ENCODE measurements at places on chromosomes 11 and 22.

GRCh38 chr11:33706966-33707365, 6.3 kb upstream of the C11orf91 start:
- no peak for DNase-seq

GRCh38 chr11:77127920-77128691, at the start of gene MYO7A:
Gene MYO7A (plus strand): TSS chr11:77128246. CDS start chr11:77130635, 2,389 bp downstream.
- peak; percentile 87 for DNase-seq

DNA sequence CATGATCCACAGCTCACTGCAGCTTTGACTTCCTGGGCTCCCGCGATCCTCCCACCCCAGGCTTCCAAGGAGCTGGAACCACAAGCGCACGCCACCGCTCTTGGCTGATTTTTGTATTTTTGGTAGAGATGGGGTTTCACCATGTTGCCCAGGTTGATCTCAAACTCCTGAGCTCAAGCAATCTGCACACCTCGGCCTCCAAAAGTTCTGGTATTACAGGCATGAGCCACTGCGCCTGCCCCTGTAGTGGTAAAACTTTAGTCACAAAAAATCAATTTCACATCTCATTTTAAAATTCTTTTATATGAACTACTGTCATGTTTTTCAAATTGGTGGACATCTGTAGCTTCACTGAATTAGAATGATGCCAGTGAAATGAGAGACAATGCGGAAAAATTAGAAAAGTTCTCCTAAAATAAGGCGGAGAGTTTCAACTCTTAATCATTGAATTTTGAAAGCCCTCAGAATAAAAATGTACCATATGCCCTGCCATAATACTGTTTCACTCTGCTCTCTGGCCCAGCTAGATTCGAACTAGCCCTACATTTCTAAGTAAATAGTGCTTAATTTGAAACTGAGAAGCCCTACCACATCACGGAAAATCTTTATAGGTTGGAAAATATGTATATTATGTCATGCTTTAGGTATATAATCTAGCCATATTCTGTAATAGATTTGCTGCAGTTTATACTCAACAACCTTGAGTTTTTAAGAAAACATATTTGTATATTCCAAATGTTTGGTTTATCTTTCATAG, 78.7 kb downstream of the HORMAD2 start:
- DNase-seq, result peak; percentile 19

- no peak for DNase-seq
Measured at GRCh38 chr22:37906364-37907008, 389 bp downstream of the MICALL1 start.

DNA sequence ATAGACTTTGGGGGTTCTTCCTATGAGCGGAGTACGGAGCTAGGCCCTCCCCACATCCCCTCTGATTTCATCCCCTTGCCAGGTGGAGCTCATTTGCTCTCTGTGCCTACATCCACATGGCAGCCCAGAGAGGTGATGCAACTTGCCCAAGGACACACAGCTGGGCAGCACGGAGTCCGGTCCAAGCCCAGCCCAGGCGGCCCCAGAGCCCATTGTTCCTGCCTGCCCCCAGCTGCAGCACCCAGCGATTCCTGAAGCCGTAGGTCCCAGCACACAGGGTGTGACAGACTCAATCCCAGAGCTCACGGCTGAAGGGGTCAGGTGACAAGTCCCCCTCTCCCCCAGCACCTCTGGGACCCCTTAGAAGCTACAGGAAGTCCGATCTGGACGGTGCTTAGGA, 22.2 kb upstream of the RFPL3 start:
- DNase-seq, result no peak

DNA sequence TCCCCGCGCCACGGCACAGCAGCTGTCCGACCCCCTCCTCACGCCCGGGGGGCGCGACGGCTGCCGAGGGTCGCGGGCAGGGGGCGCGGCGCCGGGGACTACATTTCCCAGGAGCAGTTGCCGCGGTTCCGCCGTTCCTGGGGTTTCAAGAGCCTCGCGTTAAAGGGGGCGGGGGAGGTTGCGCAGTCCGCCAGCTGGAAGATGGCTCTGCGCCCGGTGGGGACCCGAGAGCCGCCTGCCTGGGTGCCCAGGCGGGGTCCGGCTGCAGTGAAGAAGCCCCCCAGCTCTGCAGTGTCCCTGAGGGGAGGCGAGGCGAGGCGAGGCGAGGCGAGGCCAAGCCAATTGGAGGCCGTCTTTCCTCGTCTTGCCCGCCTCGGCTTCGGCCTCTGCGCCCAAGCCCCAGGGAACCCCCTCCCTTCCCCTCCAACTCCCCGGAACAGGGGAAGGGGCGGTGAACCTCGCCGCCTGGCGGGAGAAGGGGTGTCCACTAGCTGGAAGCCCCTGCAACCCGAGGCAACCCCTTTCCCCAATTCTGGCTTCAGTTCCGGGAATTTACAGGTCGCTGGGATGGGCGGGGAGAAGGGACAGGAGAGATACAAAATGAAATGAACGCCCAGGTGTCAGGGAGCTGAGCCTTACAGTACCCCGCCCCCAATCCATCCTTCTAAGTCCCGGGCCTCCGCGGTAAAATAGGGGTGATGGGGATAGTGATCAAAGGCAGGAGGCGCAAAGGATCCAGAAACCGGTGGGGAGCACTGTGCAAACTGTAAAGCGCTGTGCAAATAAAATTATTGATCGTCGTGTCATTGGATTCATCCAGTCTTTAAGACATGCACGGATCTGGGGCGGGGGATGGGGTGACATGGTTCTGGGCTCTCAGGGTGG, 5.2 kb upstream of the GCAT start:
- peak; percentile 62 for DNase-seq

GRCh38 chr22:39612811-39613548, 42.4 kb downstream of the CACNA1I start:
- peak; percentile 12 for DNase-seq

DNA sequence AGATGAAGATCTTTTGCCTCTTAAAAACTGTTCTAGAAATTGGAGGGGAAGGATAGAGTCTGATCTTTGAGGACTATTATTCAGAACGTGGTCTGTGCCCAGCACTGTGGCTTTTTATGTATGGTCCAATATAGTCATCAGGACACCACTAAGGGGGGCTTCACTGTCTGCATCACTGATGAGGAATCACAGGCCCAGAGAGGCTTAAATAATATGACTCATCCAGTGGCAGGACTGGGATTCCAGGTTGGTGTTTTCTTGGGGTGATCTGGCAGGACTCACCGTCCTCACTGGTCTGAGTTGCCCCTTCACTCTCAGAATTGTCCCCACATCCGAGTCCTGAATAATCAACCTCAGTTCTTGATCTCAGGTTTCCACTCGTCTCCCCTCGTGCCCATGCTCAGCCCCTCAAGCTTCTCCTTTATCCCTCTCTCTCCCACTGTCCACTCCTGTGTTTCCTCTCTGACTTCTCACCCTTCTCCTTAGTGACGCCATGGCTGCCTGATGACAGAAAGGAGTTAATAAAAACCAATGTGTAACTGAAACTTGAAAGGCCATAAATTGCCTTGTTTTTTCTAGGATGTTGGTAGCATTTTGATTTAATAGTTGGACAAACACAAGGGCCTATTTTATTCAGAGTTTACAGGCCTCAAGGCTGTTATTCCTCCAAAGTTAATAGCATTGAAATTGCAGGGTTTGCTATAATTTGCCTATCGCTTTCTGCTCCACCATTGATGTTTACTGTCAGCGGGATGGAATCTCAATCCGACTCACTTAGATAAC, 95.7 kb upstream of the NNMT start:
- DNase-seq, result no peak

DNA sequence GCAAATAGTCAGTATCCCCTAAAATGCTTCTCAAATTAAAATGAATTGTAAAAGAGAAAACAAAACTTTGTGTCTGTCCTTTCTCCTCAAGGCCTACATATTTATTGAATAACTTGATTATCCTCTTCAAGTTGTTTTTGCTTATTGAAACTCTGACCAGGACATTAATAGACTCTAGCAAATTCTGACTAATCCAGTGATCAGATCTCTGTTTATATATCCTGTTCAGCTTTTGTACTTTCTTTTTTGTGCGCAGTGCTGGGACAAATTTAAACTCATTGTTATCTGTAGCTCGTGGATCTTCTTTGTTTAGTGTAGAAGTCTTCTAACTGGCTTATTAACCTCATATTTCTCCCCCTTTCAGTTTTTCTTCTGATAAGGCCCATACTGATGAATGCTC, 139.9 kb upstream of the SORL1-AS1 start:
- no peak for DNase-seq

GRCh38 chr11:92929653-92930052, 39.8 kb upstream of the MTNR1B start:
- no peak for DNase-seq

DNA sequence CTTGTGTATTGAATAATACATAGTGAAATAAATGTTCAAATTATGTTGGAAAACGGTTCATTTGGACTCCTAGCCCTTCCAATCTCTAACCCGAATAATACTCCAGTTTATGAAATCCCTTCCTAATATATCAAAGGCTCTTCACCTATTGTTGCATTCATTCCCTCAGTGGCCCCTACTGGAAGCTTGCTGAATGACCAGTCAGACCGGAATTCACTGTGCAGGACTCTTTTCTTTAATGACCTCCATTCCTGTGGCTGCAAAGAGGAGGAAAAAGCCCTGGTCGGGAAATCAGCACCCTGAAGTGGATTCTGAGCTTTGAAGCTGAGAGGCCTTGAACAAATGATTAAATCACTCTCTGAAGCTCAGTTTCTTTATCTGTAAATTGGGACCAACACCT, 19.1 kb upstream of the RCN1 start:
- DNase-seq, result peak; percentile 73

- DNase-seq, result no peak
Measured at GRCh38 chr22:31269892-31270579, 22.3 kb downstream of the PIK3IP1 start.

DNA sequence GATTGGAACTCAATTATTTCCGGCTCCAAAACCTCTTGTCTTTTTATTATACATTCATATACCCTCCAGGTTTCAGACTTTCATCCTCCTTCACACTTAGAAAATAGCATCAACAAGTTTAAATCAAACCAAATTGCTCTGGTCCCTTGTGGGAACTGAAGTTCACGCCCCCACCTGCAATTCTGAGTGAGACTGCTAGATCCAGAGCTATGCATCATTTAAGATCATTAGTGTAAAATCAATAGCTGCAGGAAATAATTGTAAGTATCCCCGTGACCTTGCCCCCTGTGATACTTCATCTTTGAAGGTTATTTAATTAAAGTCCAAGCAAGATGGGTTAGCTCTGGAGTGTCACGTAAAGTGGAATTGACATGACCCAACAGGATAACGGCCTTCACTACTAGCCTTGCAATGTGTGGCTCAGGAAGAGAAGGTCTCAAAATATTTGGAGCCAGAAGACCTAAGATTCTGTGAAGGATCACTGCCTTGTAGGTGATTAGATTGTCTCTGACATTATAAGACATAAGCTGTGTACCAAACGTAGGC, 742.2 kb upstream of the LRRC4C start:
- no peak for DNase-seq

DNA sequence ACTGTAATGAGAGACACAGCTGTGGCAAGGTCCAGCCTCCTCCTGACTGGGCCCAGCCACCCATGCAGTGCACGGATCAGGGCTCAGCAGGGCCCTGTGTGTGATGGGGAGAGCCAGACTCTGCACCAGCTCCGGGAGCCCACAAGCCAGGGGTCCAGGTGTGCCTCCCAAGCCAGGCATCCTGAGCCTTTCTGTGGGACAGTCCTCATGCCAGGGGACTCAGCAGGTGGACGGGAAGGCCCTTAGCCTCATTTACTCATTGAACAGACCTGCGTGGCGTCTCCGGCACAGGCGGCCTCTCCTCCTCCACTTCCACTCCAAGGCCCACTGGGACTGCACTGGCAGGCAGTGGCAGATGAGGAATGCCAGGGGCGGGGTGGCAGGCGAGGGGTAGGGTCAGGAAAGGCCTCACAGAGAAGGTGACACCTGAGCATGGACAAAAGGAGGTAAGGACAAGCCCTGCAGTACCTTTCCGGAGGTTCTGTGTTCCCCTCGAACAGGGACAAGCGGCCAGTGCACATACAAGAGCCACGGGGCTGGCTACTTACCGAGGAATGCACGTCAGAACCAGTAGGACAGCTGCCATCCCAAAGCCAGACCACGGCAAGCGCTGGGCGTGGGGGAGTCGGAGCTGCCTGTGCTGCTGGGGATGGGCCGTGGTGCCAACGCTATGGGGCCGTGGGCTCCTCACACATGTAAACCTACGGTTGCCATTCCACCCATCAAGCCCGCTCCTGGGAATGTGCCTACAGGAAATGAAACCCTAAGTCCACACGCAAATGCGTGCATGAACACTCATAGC, 52.7 kb downstream of the IGF2 start:
- DNase-seq, result peak; percentile 38

DNA sequence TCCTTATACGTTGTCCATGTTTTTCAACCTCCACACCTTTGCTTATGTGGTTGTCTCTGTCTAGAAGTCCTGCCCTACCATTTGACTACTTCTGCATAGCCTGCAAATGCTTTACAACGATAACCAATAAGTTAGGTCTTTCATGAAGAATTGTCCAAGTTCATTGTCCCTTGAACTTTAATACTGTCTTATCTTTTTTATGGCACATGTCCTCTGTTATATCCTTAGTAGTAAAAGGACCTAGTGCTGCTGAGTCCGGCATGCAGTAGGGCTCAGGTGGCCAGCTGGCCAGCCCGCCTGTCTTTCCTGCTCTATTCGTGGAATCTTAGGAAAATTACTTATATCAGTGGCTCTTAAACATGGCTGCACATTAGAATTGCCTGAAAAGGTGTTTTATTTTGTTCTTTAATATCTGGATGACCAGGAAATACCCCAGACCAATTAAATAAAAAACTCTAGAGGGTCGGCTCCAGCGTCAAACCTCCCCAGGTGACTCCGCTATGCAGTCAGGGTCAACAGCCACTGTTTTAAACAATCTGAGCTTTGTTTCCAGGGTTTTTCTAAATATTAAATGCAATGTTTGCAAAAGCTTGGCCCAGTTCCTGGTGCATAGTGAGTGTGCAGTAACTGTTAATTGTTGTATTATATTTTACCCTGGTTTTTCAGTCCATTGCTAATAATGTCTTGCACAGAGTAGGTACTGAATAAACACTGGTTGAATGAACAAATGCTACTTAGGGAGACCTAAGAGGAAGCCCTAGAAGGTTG, 64.6 kb upstream of the SESN3 start:
- DNase-seq, result no peak

GRCh38 chr11:414318-414857, 411 bp downstream of the SIGIRR start:
- no peak for DNase-seq

- DNase-seq, result peak; percentile 53
Measured at GRCh38 chr11:43923406-43924111, 18.9 kb upstream of the C11orf96 start.

DNA sequence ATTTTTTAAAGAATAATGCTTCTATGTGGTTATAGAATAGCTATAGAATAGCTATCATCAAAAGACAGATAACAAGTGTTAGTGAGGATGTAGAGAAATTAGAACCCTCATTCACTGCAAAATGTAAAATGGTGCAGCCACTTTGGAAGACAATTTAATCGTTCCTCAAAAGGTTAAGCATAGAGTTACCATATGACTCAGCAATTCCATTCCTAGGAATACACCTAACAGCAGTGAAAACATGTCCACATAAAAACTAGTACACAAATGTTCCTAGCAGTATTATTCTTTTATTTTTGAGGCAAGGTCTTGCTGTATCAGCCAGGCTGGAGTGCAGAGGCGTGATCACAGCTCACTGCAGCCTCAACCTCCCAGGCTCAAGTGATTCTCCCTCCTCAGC, 34.0 kb downstream of the RTL6 start:
- no peak for DNase-seq
